Activated CD4-positive, alpha-beta T cell treated with anti-CD3 and anti-CD28 coated beads for 48 hours (primary cell): ENCODE measurements at places on chromosomes 3 and 15.
A peak's percentile ranks its signal among the peaks of the same experiment; 100 is the strongest.

- DNase-seq = no peak
Observed at GRCh38 chr3:30641416-30642251, 35.2 kb downstream of the TGFBR2 start.

DNA sequence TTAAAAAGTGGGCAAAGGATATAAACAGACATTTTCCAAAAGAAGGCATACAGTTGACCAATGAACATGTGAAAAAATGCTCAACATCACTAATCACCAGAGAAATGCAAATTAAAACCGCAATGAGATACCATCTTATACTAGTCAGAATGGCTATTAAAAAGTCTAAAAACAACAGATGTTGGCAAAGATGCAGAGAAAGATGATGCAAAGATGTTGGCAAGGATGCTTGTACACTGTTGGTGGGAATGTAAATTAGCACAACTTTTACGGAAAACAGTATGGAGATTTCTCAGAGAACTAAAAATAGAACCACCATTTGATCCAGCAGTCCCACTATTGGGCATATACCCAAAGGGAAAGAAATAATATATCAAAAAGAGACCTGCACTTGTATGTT, 53.5 kb downstream of the TLNRD1 start:
- DNase-seq = no peak

- no peak for DNase-seq
Observed at GRCh38 chr3:193783166-193783896, 190.3 kb downstream of the OPA1 start.

DNA sequence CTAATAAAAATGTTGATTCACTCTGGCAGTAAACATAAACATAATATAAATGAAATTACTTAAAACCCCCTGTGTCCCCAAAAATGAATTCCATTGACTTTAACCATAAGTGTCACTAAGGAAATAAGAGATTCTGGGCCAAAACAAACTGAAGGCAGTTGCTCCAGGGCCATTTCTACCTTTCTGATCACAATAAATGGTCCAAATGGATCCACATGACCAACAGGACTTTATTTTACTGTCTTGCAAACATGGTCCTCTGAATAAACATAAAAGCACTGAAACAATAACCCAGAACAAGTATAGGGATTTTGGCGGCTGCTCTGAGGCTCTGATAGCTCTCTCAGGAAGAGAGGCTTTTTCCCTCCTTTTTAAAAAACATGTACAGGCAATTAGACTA, 77.3 kb downstream of the ETFA start:
- no peak for DNase-seq

DNA sequence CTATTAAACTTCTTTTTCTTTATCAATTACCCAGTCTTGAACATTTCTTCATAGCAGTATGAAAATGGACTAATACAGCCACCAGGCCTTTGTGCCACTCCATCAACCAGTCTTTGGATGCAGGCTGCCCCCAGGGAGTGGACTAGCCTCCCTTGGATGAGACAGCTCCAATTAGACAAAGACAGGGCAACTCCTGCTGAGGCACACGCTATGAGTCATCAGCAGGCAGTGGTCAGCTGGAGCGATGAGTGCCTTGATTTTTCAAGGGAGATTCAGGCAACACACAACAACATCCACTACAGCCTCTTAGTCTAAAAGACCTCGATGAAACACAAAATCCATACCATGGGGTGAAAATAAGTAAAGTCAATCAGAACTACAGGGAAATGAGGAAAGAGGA, 160.1 kb downstream of the ARRDC4 start:
- DNase-seq = no peak

DNA sequence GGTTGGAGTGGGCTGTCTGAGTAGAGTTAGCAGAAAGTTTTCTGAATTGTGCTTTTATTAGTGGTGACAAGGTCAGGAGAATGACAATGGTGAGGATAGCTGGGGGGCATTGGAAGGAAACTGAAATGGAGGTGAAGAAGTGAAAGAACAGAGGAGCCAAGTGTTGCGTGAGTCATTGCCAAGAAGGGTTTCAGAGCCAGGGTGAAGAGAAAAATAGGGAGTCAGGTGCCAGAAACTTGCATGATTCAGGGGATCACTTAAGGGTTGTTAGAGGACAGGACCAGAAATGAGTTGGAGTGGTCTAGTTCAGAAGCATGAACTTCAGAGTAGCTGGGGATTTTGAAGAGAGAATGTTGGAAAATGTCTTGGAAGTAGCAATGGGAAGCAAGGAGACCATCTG, 86.0 kb upstream of the GALNT15 start:
- DNase-seq = no peak

DNA sequence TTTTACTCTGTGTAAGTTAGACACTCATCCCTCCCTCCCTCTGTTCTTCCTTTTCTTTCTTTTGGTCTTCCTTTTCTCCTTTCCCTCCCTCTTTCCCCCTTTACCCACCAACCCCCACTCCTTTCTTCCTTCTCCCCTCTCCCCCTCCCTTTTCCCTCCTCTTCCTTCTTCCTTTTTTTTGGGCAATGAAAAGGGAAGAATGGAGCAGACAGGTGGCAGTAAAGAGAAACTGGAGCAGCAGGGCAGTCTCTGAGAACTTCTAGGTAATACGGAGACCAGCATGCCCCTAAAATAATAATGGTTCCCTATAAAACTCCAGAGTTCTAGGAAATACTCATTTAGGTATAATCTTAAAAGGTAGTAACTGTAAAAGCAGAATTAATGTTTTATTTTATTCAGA, 11.4 kb upstream of the GPR171 start:
- no peak for DNase-seq

- no peak for DNase-seq
Observed at GRCh38 chr3:152421162-152421561, 152.4 kb downstream of the MBNL1 start.

DNA sequence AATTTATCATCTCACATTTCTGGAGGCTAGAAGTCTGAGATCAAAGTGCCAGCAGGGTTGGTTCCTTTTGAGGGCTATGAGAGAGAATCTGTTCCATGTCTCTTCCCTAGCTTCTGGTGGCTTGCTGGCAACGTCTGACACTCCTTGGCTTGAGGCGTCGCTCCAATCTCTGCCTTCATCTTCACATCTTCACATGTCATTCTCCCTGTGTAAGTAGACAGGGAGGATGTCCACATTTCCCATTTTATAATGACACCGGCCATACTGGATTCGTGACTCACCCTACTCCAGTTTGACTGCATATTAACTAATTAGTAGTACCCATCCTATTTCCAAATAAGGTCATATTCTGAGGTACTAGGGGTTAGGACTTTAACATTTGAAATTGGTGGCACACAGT, 17.5 kb upstream of the ARHGAP31 start:
- no peak for DNase-seq

DNA sequence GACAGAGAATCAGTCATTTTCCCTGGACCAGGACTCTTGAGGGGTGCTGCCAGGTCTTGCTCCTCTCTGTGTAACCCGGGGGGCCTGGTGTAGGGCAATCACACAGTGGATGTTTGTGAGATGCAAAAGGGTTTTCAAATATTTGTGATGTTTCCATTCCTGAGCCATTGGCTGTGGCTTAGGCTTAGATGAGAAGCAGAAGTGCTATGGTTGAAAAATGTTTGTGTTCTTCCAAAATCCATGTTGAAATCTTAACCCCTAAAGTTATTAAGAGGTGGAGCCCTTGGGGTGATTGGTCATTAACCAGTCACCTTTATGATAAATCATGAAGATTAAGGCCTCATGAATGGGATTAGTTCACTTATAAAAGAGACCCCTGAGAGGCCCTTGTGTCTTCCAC, 36.5 kb downstream of the CORO2B start:
- no peak for DNase-seq

GRCh38 chr15:32735989-32736700, 18.3 kb downstream of the GREM1 start:
- DNase-seq = no peak

- peak; percentile 34 for DNase-seq
Observed at GRCh38 chr3:156676768-156677479, 2.5 kb downstream of the TIPARP start.

GRCh38 chr15:36585774-36586173, 6.3 kb downstream of the CDIN1 start:
- no peak for DNase-seq

GRCh38 chr15:77716632-77717332, 84.1 kb upstream of the LINGO1 start:
- DNase-seq = no peak

- no peak for DNase-seq
Observed at GRCh38 chr3:5096336-5097008, 25.6 kb upstream of the ARL8B start.

GRCh38 chr3:185421577-185422232, 58.8 kb downstream of the MAP3K13 start:
- no peak for DNase-seq

- DNase-seq = no peak
Observed at GRCh38 chr3:190077395-190078045, 43.2 kb downstream of the P3H2 start.

DNA sequence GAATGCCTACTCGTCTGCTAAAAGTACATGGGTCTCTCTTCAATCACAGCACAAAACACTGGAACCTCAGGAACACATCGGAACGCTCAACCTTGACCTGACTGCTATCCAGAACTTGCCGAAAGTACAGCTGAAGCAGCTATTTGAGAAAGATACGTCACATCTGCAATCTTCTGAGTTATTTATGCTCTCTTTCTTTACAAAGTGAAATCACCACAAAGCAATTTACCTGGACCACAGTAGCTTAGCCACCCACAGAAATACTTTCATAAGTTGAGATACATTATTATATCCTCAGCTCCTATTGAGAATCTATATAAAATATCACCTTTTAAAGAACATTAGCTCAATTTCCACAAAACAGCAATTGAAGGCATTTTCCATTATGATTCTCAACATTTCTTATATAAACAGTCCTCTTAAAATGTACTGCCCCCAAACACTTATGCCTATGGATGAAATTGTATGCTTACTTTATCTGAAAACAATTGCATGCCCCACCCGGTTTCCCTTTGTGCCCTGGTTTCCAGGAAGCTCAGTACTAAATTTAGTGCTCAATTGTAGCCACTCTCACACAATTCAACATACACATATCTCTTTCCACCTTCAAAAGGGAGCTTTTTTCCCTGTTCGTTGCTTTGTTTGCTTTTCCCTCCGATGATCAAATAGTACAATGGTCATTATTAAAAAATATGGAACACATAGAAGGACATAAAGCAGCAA, 31.8 kb downstream of the HEG1 start:
- no peak for DNase-seq

- no peak for DNase-seq
Observed at GRCh38 chr3:65277798-65278197, 590.0 kb upstream of the ADAMTS9 start.

DNA sequence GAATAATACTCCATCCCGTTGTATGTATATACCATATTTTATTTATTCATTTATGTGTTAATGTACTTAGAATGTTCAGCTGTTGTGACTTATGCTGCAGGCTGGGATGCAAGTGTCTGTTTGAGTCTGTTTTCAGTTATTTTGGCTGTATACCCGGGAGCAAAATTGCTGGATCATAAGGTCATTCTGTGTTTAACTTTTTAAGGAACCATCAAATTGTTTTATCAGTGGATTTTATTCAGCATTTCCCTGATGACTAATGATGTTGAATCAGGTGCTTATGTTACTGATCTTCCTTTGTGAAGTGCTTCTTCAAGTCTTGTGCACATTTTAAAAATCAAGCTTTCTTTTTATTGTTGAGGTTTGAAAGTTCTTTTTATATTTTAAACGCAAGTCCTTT, 118.1 kb downstream of the SLC25A26 start:
- no peak for DNase-seq

GRCh38 chr15:59052915-59053407, 52.0 kb upstream of the CCNB2 start:
- no peak for DNase-seq

GRCh38 chr15:55917881-55918296, 75.5 kb downstream of the NEDD4 start:
- DNase-seq = peak; percentile 8

- no peak for DNase-seq
Observed at GRCh38 chr3:44958386-44958785, 17.6 kb downstream of the ZDHHC3 start.

DNA sequence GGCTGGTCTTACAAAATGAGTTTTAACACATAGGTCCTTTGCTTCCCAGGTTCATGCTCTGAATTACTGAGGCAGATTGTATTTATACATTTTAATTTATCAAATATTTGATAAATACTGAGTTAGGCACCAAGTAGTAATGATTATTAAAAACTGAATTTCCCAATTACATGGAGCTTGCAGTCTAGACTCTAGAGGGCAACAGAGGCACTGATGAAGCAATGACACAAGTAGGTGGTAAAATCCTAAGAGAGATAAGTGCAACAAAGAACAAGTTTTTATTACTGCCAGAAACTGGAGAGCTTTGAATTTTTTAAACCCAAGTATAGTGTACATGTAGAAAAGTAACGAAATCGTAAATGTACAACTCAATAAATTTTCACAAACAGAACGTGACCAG, 406.2 kb upstream of the RARB start:
- no peak for DNase-seq

DNA sequence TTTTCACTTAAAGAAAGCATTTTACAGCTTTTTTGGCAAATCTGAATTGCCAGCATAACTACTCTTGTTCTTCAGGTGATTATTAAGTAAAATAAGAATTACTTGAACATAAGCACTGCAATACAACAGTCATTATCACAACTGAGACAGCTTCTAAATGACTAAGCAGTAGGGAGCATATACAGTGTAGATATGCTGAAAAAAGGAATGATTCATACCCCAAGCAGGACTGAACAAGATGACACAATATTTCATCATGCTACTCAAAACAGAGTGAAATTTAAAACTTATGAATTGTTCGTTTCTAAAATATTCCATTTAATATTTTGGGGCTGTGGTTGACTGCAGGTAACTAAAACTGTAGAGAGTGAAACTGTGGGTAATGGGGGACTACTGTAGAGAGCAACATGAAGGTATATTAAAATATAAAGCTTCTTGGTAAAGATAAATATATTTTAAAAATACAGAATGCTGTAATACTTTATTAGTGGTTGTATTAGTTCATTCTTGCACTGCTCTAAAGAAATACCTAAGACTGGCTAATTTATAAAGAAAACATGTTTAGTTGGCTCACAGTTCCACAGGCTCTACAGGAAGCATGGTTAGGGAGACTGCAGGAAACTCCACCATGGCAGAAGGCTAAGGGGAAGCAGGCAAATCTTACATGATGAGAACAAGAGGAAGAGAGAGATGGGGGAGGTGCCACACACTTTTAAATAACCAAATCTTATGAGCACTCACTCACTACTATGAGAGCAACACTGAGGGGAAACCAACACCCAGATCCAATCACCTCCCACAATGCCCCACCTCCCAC, 84.8 kb downstream of the DCLK3 start:
- no peak for DNase-seq
